ENCODE measurements at places on chromosomes 13 and 19.

GRCh38 chr13:96984051-96984508 is 10.2 kb downstream of the OXGR1 start:
- DNase-seq: no peak

DNA sequence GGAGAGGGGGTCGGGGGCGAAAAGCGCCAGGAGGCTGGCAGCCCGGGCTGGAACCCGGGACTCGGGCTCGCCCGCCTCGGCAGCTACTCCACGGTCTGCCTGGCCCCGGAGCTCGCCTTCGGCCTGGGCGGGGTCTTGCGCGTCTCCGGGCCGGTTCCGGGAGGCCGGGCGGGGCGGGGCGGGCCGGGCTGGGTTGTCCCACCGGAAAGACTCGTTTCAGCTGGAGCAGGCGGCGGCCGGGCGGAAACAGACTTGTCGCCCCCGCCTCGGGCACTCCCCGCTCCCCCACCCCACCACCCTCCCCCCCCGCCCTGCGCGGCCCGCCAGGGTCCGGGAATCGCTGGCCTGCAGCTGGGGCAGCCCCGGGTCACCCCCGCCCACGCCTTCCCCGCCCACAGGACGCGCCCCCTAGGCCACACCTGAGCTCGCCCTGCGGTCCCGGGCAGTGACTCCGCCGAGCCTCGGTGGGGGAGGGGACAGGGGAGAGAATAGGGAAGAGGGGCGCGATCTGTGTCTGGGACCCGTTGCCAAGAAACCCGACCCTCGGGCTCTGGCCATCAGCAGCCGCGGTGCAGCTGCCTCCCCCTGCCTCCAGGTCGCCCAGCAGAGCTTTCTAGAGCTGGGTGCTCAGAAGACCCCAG is 109.4 kb downstream of the KCTD15 start:
- peak; percentile 3 for DNase-seq

GRCh38 chr13:94033098-94033497 is 446.4 kb downstream of the DCT start:
- no peak for DNase-seq

DNA sequence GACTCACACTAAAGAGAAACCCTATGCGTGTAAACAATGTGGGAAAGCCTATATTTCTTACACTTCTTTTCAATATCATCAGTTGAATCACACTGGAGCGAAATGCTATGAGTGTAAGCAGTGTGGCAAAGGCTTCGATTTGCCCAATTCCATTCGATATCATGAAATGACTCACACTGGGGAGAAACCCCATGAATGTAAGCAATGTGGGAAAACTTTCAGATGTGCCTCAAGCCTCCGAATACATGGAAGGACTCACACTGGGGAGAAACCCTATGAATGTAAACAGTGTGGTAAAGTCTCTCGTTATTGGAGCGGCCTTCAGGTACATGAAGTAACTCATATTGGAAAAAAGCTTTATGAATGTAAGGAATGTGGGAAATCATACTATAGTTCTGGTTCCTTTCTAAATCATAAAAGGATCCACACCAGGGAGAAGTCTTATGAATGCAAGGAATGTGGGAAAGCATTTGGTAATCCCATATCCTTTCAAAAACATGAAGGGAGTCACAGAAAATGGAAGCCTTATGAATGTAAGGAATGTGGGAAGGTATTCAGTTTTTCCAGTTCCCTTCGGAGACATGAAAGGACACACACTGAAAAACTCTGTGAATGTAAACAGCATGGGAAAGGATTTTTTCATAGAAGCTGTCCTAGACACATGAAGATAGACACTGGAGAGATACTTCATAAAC is 28.1 kb downstream of the ZNF20 start:
- no peak for DNase-seq

DNA sequence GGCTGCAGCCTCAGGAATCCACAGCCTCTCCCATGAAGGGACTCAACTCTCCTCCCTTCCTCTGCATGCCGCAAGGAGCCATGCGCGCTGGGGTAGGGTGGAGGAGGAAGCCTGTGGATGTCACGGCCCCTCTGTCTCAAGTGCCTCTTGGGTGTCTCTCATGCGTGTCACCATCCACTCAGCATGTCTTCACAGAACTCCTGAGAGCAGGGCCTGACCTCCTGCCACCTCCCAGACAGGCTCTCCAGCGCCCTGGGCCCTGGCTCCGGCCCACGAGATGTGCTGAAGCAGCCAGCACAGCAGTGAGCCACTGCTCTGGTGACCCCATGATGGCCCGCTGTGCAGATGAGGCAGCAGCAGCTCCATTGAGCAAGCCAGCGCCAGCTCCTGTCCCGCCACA is 25.9 kb upstream of the SPACA7 start:
- DNase-seq: no peak

- no peak for DNase-seq
Measured at GRCh38 chr13:51222037-51222685, at the start of gene FAM124A. TSS of gene FAM124A (plus strand) at chr13:51222398. CDS start at chr13:51222502, 104 bp downstream.

Measured in NCI-H1105 (cell line).